ENCODE measurements at places on chromosomes 3 and 15. TPM values are rescaled to one million over a fixed set of nuclear protein-coding genes. Genes with fewer than 3 reads are reported as not detected.

The KNG1 gene
- not detected for total RNA-seq

The CLSTN2 gene
- 21.3 TPM for total RNA-seq

The FBXO22 gene
- 13.3 TPM for total RNA-seq

The CCDC32 gene
- 30.6 TPM for total RNA-seq

The UBAP1L gene
- total RNA-seq = 8.4 TPM

The ATP8B4 gene
- 14.4 TPM for total RNA-seq

The WNT5A gene
- total RNA-seq = 5.9 TPM

The C2CD4B gene
- 3.5 TPM for total RNA-seq

The MLF1 gene
- 9.3 TPM for total RNA-seq

Data from tibial nerve (tissue), 4 donors.